Spleen (tissue), 13 donors: ENCODE measurements at places on chromosomes 7 and 10. TPM values are rescaled to one million over a fixed set of nuclear protein-coding genes. Genes with fewer than 3 reads are reported as not detected.

Gene CHAT
- not detected for total RNA-seq

DNA sequence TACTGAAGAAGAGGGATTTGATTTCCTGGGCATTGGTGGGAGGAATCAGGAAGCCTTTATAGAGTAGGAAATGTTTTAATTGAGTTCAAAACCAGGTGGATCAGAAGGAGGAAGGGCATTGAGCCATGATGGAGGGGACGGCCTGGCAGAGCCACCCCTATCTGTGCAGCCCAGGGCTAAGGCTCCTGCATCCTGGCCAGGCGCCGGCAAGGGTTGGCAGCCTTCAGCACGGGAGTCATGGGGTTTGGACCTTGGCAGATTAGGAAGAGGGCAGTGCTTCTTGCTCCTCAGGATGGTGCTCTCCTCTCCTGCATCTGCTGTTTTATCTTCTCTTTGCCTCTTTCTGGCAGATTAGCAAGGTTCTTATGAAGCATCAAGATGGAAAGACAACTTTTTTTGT lies 12.5 kb downstream of the ZNF862 start:
- no peak overlapping the region for H3K4me3 ChIP-seq
- DNase-seq, result no peak
- H3K4me1 ChIP-seq, result no peaks in the 10 kb centered on the region
- no peak overlapping the region for H3K27ac ChIP-seq
- no peaks in the 10 kb centered on the region for H3K27me3 ChIP-seq
- peaks cover 55% of the 10 kb centered on the region for H3K36me3 ChIP-seq

- peaks cover 18% of the 10 kb centered on the region for H3K4me1 ChIP-seq
- H3K4me3 ChIP-seq, result no peak overlapping the region
- no peaks in the 10 kb centered on the region for H3K27me3 ChIP-seq
- no peaks in the 10 kb centered on the region for H3K36me3 ChIP-seq
- H3K27ac ChIP-seq, result no peak overlapping the region
These were observed 58.4 kb downstream of the JCAD start for GRCh38 chr10:30000802-30001571.

- peaks cover 9% of the 10 kb centered on the region for H3K4me1 ChIP-seq
- H3K27me3 ChIP-seq, result peaks cover 29% of the 10 kb centered on the region
These were observed 1.7 kb downstream of the ADRB1 start for GRCh38 chr10:114045136-114046086.

DNA sequence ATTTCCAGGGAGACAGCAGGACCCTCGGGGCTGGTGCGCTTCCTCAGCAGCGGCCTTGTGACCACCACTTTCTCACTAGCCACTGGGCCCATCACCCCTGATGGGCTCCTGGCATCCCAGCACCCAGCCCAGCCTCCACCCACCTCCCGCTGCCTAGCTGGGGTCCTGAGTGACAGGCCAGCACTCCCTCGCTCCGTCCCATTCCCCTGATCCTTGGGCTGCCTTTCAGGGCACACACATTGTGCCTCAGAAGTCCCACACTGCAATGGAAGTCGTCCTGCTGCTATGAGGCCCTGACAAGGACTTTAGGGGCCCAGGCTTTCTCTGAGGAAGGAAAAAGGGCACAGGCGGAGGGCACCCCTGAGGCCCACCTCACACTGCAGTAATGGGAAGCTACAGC lies 12.4 kb downstream of the CAMK2B start:
- no peak overlapping the region for H3K27ac ChIP-seq
- H3K36me3 ChIP-seq, result no peaks in the 10 kb centered on the region
- peaks cover 18% of the 10 kb centered on the region for H3K4me1 ChIP-seq
- H3K4me3 ChIP-seq, result no peak overlapping the region
- H3K27me3 ChIP-seq, result peaks cover 26% of the 10 kb centered on the region
- no peak for DNase-seq

GRCh38 chr7:114206688-114207087 lies 207.9 kb upstream of the FOXP2 start:
- H3K27me3 ChIP-seq, result no peaks in the 10 kb centered on the region
- H3K4me3 ChIP-seq, result no peak overlapping the region
- DNase-seq, result no peak
- H3K27ac ChIP-seq, result no peak overlapping the region
- no peaks in the 10 kb centered on the region for H3K4me1 ChIP-seq

DNA sequence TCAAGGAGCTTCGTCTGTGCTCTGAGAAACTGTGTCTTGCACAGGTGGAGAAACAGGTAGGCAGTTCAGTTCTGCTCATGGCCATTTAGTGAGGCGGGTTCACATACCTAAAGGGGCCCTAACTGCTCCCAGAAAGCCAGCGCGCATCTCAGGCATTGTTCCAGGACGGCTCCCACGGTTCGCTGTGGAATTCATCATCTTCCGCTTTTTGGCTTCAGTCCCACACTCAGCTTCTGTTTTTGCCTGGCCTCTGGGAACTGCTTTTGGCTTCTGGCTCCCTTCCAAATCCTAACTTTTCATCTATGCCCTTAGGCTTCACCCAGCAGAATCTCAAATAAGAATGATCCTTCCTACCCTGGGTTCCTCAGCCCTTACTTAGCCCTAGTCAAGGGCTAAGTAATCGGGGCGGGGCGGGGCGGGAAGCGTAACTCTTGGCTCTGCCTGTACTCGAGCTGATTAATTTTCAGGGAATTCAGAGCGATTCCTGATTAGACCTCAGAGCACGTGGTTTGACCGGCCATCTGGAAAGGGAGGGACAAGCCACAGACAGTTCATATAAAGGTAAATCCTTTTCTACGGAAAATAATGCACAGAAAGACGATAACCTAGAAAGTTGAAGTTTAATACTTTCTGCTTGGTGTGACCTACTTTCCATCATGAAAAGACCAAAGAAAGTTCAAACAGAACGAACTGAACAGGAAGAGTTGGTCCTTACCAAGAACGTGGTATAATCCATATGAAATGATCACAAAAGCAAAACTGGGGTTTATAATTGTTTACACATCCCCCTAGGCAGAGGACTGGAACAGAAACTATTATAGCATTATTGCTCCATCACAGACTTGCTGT lies 105.7 kb downstream of the ST8SIA6 start:
- H3K4me1 ChIP-seq, result no peaks in the 10 kb centered on the region
- peak overlapping the region; percentile 1 for H3K27ac ChIP-seq
- H3K36me3 ChIP-seq, result no peaks in the 10 kb centered on the region
- no peaks in the 10 kb centered on the region for H3K27me3 ChIP-seq

Gene MGAM2
- total RNA-seq, result 3.6 TPM

Gene SPDYE6
- not detected for total RNA-seq

GRCh38 chr10:80406204-80406603 lies 2.1 kb upstream of the PRXL2A start:
- peaks cover 34% of the 10 kb centered on the region for H3K4me1 ChIP-seq
- peaks cover 3% of the 10 kb centered on the region for H3K27me3 ChIP-seq
- no peaks in the 10 kb centered on the region for H3K36me3 ChIP-seq
- no peak overlapping the region for H3K27ac ChIP-seq
- H3K4me3 ChIP-seq, result no peak overlapping the region

Gene LRMDA
- 25.8 TPM for total RNA-seq

Gene ACTL6B
- total RNA-seq, result not detected

Gene ABCB4
- 22.0 TPM for total RNA-seq

Gene MUC3A
- total RNA-seq, result 0.52 TPM

DNA sequence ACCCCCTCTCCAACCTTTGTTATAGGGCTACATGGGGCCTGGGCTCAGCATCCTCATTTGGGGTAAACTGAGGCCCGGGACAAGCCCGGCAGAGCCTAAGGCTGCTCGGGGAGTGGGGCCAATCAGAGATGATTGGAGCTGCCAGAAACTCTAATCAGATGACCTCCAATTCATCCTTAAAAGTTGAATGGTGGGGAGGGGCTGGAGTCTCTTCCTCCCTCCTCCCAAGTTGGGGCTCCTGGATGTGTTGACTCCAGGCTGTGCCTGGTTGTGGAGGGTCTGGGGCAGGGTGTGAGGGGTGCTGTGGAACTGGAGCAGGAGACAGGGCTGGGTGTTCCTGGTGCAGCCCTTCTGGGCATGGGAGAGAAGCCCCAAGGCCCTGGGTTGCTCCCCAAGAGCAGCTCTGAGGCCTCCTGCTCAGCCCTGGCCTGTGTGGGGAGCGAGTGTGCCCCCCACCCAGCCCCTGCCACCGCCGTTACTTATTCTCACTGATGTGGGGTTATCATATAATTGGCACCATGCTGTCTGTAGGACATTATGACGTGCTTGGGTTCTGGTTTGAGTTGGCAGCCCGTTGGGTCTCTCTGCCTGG lies 2.2 kb downstream of the BHLHA15 start:
- H3K36me3 ChIP-seq, result peaks cover 17% of the 10 kb centered on the region
- DNase-seq, result peak; percentile 72
- peaks cover 26% of the 10 kb centered on the region for H3K4me1 ChIP-seq
- H3K4me3 ChIP-seq, result no peak overlapping the region
- peak overlapping the region; percentile 59 for H3K27ac ChIP-seq

Gene MYO3A
- total RNA-seq, result 1.2 TPM

- H3K36me3 ChIP-seq, result peaks cover 100% of the 10 kb centered on the region
- H3K27ac ChIP-seq, result no peak overlapping the region
- no peaks in the 10 kb centered on the region for H3K27me3 ChIP-seq
- H3K4me1 ChIP-seq, result no peaks in the 10 kb centered on the region
These were observed 52.6 kb downstream of the FGFBP3 start for GRCh38 chr10:91856637-91857036.

Gene ZNF853
- 6.3 TPM for total RNA-seq

DNA sequence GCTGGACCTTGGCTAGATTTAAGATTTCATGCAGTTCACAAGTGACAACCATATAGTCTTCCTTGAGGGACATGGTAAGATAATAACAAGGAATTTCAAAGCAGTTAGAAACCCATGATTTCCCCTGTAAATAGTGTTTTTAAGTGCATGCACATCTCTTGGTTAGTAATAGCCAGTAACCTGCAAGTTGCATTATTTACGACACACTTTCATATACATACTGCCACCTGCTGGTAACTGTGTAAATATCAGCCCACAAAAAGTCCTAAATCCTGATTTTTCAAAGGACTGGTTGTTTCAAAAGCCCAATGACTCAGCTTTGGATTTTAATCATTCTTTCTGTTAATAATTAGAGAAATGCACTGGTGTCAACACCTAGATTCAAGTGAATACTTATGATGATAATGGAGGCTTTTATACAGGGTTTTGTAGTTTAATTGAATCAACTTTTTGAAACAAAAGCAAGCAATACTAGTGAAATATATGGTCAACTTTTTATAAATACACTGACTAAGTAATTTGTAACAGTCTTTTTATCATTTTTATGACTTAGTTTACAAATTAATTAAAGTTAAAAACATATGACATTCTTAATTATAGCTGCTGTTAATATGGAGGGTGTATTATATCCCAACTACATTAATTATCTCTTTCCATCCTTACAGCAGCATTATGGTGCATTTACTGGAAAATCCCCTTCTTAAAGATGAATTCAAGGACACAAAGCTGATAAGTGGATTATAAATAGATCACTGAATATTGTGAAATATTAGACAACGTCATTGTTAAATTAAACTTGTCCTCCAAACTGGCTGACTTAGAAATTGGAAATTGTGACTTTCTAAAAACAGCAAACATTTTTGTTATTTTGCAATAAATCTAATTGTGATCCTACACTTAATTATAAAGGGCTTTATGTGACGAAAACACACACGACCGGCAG lies 367.7 kb upstream of the SEMA3D start:
- no peaks in the 10 kb centered on the region for H3K36me3 ChIP-seq
- DNase-seq, result no peak
- H3K4me3 ChIP-seq, result no peak overlapping the region
- no peak overlapping the region for H3K27ac ChIP-seq
- peaks cover 3% of the 10 kb centered on the region for H3K4me1 ChIP-seq

GRCh38 chr10:18400201-18400905 lies 251.0 kb downstream of the NSUN6 start:
- H3K4me3 ChIP-seq, result no peak overlapping the region
- H3K36me3 ChIP-seq, result no peaks in the 10 kb centered on the region
- H3K27ac ChIP-seq, result no peak overlapping the region

- no peak overlapping the region for H3K4me3 ChIP-seq
- no peak for DNase-seq
- no peak overlapping the region for H3K27ac ChIP-seq
- H3K27me3 ChIP-seq, result no peaks in the 10 kb centered on the region
These were observed 108.8 kb downstream of the NPY start for GRCh38 chr7:24392774-24393173.

DNA sequence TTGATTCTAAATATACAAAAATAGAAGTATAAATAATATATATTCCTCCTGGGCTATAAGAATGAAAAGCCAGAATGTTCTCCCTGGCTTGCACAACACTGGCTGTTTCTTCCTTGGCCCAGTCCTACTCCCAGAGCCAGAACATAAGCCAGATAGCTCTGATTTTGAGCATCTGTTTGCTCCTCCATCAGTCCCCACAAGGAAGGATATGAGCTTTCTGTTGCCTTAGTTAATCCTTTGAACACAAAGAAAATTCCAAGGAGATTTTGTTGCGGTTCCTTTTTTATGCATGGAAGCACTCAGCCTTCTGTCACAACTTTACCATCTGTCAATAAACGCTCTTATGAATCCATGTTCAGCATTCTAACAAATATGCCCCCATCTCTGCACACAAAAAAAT lies 361.8 kb downstream of the IPMK start:
- H3K4me3 ChIP-seq, result no peak overlapping the region
- H3K27ac ChIP-seq, result no peak overlapping the region
- no peaks in the 10 kb centered on the region for H3K36me3 ChIP-seq
- H3K27me3 ChIP-seq, result no peaks in the 10 kb centered on the region
- DNase-seq, result no peak

Gene ANKRD30A
- not detected for total RNA-seq

Gene SORCS1
- total RNA-seq, result 1.9 TPM

Gene SLC29A4
- total RNA-seq, result 2.2 TPM

GRCh38 chr7:41183741-41184140 lies 519.1 kb downstream of the INHBA start:
- H3K4me1 ChIP-seq, result no peaks in the 10 kb centered on the region
- H3K27ac ChIP-seq, result no peak overlapping the region
- no peak overlapping the region for H3K4me3 ChIP-seq
- DNase-seq, result no peak
- H3K36me3 ChIP-seq, result no peaks in the 10 kb centered on the region

Gene LIPK
- not detected for total RNA-seq

- H3K27me3 ChIP-seq, result peaks cover 4% of the 10 kb centered on the region
- H3K27ac ChIP-seq, result no peak overlapping the region
- H3K4me1 ChIP-seq, result no peaks in the 10 kb centered on the region
- no peaks in the 10 kb centered on the region for H3K36me3 ChIP-seq
These were observed 184.9 kb downstream of the BAMBI start for GRCh38 chr10:28862219-28862618.

Gene SLC25A13
- total RNA-seq, result 32.0 TPM

GRCh38 chr7:25368599-25369201 lies 140.4 kb upstream of the NPVF start:
- H3K4me1 ChIP-seq, result no peaks in the 10 kb centered on the region
- H3K36me3 ChIP-seq, result no peaks in the 10 kb centered on the region
- no peak for DNase-seq
- no peaks in the 10 kb centered on the region for H3K27me3 ChIP-seq
- H3K4me3 ChIP-seq, result no peak overlapping the region
